ENCODE measurements at places on chromosomes 12 and 14.

- DNase-seq, result no peak
Observed at GRCh38 chr12:4745249-4745648, 25.0 kb downstream of the GALNT8 start.

GRCh38 chr12:6552140-6552551 is 3.7 kb downstream of the IFFO1 start:
- no peak for DNase-seq

DNA sequence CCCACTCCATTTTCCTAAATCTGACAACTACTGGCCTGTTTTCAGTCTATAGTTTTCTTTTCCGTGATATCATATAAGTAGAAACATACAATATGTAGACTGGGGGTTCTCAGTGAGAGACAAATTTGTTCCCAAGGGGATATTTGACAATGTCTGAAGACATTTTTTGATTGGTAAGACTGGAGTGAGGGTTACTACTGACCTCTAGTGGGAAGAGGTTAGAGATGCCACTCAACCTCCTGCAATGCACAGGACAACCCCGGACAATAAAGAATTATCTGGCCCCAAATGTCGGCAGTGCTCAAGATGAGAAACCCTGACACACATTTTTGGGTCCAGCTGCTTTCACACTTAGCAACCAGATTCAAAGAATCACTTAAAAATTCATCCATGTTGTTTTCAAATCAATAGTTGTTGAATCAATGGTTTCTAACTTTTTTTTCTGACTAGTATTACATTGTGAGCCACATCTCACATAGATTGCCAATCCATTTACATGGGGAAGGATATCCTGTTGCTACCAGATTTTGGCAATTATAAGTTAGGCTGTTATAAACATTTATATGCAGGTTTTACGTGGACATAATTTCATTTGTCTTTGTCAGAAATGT is 307.1 kb downstream of the RPL10L start:
- peak; percentile 16 for DNase-seq

DNA sequence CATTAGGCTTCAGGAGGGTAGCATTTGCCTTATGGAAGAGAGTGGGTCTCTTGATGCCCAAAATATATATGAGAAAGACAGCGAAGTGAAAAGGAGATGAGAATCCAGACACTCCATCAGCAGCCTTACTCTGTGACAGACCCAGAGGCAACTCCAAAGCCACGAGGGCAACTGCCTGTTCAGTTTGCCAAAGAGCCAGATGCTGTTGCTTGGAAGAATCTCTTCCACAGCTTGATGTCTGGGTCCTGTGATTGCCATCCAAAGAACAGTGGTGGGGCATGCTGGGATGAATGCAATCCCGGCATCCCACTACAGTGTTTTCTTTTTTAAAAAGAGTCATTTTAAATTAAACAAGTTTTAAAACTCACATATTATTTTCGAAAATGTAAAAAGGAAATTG is 10.9 kb upstream of the OTX2 start:
- DNase-seq, result no peak

GRCh38 chr12:53170215-53170614 is 10.3 kb upstream of the ZNF740 start:
- DNase-seq, result no peak

DNA sequence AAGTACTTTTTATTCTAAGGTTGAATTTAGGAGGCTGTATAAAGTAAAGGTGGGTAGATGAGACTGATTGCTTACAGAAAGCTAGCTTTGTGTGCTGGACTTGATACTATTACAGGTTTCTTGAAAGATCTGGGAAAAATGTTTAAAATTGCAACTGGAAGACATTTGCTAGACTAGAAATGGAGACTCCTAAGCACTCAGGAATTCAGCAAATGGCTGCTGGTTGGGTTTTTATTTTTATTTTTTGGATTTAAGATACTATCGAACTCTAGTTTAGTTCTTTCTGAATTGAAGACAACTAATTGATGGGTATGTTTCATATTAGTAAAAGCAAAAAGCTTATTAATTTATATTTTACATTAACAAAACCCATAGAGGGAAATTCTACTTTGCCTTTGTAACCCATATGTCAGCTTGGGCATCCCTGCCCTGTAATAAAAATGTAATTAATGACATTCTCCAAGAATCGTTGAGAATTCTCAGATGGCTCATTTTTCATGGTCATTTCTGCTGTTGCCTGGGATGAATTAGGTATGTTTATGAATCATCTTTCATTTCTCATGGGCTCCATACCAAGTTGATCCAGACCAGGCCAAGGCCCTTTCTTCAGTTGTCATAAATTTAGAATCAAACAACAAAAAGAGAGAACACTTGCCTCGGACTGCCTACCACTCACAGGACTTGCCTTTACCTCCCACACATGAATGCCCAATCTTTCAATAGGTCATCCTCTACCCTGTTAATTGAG is 102.1 kb downstream of the ERGIC2 start:
- DNase-seq, result no peak

DNA sequence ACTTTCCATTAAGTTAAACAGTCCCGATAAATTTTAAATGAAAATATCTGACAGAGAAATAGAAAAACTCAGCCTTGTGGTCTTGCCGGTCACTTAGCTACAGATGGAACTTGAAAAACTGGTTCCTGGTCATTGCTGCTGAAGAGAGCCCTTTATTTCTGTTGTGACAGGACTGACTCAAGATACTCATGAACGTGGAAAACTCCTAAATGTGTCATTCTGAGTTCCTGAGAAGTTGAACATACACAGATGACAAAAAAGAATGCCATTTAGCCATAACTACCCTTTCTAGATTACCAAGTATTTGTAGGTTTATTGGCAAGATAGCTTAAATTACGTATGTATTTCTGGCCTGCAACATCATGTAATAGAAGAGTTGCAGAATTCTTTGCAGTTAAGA is 134.2 kb downstream of the HMGA2 start:
- DNase-seq, result no peak

DNA sequence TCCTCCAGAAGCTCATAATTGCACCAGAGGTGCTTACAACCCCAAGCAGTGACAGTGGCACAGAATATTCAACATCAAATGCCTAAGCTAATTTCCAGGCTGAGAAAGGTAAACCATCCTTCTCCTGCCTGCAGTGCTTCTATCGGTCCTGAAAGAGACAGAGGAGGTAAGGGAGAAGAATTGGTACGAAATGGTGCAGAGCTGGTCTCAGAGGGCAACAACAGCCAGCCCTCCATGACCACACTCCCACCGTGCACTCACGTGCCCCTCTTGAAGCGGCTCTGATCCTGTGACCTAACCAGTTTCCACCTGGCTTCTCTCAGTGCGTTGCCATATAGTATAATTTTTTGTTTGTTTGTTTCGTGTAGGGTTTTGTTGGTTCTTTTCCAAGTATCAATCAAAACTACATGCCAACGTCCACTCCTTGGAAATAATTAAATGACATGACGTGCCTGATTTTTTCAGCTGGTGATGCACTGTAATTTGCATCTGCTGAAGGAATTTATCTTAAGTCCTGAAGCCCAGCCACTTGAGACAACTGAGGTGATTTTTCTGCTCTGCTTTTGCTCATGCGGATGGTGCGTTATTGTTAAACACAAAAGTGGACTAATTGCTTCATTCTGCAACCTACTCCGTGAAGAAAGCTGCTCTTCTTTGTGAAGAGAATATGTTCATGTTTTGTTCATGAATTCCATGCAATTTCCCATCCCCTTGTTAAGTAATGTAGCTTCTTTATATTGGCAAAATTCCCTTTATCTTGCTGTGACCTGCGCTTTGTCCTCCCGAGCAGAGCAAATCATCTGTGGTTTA is 1.3 kb upstream of the ATP2A2 start:
- no peak for DNase-seq

Data from mucosa of descending colon (tissue), 3 donors.